ENCODE measurements at places on chromosomes 1 and 21. TPM values are rescaled to one million over a fixed set of nuclear protein-coding genes. Genes with fewer than 3 reads are reported as not detected.
A peak's percentile ranks its signal among the peaks of the same experiment; 100 is the strongest.

DNA sequence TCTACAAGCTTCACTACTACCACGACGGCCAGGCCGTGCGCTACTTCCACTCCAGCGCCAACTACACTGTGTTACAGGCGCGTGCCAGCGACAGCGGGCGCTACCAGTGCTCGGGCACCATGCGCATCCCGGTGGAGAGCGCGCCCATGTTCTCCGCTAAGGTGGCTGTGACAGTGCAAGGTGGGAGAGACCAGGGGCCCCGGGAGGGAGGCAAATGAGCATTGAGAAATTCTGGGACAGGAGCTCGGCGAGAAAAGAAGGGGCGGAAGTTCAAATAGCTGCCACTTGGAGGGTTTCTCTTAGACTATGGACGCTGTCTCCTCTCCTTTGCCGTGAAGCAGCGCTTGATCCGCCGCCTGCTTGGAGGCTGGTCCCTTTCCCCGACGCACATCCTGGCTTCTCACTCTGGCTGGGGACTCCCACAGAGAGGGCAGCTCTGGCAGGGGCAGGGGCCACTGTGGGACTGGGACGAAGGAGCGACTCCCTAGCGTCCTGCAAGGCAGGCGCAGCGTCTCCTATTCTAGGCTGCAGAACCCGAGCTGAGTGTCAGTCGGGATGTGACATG, 4.6 kb downstream of the FCRLB start:
- H3K4me1 ChIP-seq: peaks cover 58% of the 10 kb centered on the region
- H3K27ac ChIP-seq: peak overlapping the region; percentile 82
- DNase-seq: peak; percentile 40
- H3K4me3 ChIP-seq: peak overlapping the region; percentile 93
- peaks cover 27% of the 10 kb centered on the region for H3K27me3 ChIP-seq

DNA sequence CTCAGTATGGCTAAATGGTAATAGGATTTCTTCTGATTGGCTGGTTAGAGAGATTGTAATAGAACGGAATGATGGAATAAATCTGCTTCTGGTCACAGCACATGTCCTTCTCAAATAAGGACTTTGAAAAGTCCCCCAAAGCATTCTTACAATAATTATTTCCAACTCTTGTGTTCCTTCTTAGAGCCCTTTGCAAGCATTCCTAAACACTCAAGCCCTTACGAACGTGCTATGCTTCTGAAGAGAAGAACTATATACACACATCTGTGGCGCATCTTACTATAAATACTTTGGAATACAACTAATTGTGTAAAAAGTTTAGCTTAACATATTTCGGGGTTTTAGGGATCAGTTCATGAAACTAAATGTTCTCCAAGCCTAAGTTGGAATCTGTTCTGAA, 25.6 kb downstream of the CLIC4 start:
- H3K4me1 ChIP-seq: peaks cover 9% of the 10 kb centered on the region
- H3K4me3 ChIP-seq: no peak overlapping the region
- no peaks in the 10 kb centered on the region for H3K27me3 ChIP-seq
- no peaks in the 10 kb centered on the region for H3K36me3 ChIP-seq

GRCh38 chr1:160428655-160429054, 28.3 kb downstream of the VANGL2 start:
- H3K27ac ChIP-seq: peak overlapping the region; percentile 85
- peaks cover 57% of the 10 kb centered on the region for H3K4me1 ChIP-seq
- peak overlapping the region; percentile 22 for H3K4me3 ChIP-seq
- no peak for DNase-seq

- no peaks in the 10 kb centered on the region for H3K4me1 ChIP-seq
- peaks cover 11% of the 10 kb centered on the region for H3K27me3 ChIP-seq
- no peaks in the 10 kb centered on the region for H3K36me3 ChIP-seq
- H3K4me3 ChIP-seq: no peak overlapping the region
- no peak overlapping the region for H3K27ac ChIP-seq
Observed at GRCh38 chr21:26659182-26659581, 86.1 kb upstream of the CYYR1 start.

NBPF20 gene
- total RNA-seq: 0.76 TPM

GRCh38 chr1:151327903-151328674, 873 bp upstream of the PI4KB start:
- peak overlapping the region; percentile 89 for H3K4me3 ChIP-seq
- H3K27ac ChIP-seq: peak overlapping the region; percentile 98
- no peaks in the 10 kb centered on the region for H3K27me3 ChIP-seq
- H3K4me1 ChIP-seq: peaks cover 22% of the 10 kb centered on the region
- no peak for DNase-seq
- peaks cover 10% of the 10 kb centered on the region for H3K36me3 ChIP-seq

DNA sequence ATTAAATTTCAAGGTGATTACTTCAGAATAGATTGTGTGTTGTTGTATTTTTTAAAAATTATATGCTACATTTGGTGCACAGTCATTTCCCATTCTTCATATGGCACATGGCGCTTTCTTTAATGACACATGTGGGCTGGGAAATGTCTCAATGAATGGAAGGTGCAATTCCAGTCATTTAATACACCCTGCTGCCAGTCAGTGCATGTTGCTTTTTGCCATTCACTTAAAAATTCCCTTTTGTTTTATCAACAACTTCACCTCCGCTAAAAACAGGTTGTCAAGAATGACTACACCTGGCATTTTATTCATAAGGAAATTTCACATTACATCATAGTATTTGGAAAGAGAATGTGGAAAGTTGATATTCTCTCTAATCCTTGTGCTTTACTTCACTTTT, 716.4 kb upstream of the ADAMTS5 start:
- no peak for DNase-seq
- H3K27me3 ChIP-seq: no peaks in the 10 kb centered on the region
- no peaks in the 10 kb centered on the region for H3K36me3 ChIP-seq
- no peaks in the 10 kb centered on the region for H3K4me1 ChIP-seq
- H3K4me3 ChIP-seq: no peak overlapping the region
- H3K27ac ChIP-seq: no peak overlapping the region

DNA sequence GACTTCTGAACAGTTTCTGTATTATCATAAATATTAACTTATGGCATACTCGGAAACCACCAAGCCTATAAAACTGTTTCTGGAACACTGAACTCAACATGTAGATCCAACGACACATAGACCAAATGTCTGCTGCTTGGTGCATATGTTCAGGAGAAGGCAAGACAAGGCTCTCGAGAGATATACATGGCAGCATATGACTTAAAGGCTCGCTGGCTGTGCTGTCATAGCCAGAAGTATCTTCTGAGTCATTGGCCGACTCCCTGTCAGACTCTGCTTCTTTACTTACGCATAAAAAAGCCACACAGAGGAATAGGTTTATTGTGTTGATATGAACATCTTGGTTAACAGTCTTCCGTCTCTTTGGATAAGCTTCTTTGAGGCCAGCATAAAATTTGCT, 60.6 kb downstream of the LYST start:
- no peak for DNase-seq
- H3K27me3 ChIP-seq: no peaks in the 10 kb centered on the region
- peaks cover 1% of the 10 kb centered on the region for H3K4me1 ChIP-seq
- no peak overlapping the region for H3K27ac ChIP-seq
- H3K36me3 ChIP-seq: peaks cover 30% of the 10 kb centered on the region

GRCh38 chr21:31873275-31873695, 465 bp downstream of the HUNK start:
- H3K4me1 ChIP-seq: peaks cover 6% of the 10 kb centered on the region
- no peaks in the 10 kb centered on the region for H3K36me3 ChIP-seq
- no peak for DNase-seq
- peaks cover 56% of the 10 kb centered on the region for H3K27me3 ChIP-seq

DNA sequence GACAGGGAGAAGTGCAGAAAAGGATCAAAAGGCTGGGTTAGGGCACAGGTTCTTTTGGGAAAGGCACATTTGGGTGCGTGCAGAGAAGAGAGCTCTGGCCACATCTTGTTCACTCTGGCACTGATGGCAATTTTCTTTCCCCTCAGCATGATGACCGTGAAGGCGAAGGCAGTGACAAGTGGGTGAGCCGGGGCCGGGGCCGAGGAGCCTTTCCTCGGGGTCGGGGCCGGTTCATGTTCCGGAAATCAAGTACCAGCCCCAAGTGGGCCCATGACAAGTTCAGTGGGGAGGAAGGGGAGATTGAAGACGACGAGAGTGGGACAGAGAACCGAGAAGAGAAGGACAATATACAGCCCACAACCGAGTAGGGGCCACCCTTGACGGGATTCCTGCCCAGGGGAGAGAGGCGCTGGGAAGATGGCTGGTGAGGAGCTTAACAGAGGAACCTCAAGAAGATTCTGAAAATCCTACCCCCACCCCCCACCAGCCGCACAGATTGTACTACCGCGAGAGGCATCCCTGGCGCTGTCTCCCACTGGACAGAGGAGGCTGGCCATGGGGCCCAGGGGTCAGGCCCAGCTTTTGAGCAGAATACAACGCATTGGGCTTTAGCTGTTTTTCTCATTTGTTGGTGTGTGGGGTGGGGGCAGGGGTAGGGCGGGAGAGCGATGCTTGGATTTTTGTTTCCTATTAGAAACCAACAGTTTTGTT, 2.4 kb upstream of the SH3D21 start:
- peaks cover 51% of the 10 kb centered on the region for H3K36me3 ChIP-seq
- peaks cover 59% of the 10 kb centered on the region for H3K4me1 ChIP-seq
- H3K27ac ChIP-seq: peak overlapping the region; percentile 74
- no peak overlapping the region for H3K4me3 ChIP-seq
- H3K27me3 ChIP-seq: no peaks in the 10 kb centered on the region

DNA sequence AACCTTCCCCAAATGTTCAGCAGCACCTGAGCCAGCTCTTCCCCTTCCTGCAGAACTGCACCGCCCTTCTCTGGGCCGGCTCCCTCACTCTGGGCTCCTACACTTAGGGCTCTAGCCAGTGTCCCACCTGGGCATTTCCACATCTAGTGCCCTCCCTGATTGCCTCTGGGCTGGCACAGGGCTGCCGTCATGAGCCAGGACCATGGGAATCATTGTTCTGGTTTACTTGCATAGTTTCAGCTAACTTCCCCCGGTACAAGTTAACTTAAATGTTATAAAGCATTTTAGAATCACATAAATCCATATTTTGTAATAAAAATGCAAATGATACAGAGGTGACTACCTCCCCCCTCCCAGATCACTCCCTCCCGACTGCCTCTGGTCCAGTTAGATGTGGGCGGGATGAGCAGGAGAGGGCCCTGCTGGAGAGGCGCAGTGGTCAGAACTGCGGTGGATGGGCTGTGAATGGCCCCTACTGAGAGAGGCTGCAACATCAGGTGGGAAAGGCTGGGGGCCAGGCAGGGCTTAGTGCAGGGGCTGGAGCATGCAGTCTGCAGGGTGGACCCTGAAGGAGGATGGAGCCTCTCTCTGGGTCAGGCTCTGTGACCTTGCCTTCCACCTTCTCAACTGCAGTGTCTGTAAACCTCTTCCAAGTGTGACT, 371.4 kb upstream of the C1orf174 start:
- H3K4me3 ChIP-seq: no peak overlapping the region
- no peaks in the 10 kb centered on the region for H3K36me3 ChIP-seq
- H3K4me1 ChIP-seq: peaks cover 4% of the 10 kb centered on the region
- H3K27ac ChIP-seq: no peak overlapping the region

GON4L gene
- total RNA-seq: 39.3 TPM

- no peak for DNase-seq
- peak overlapping the region; percentile 42 for H3K4me3 ChIP-seq
- no peak overlapping the region for H3K27ac ChIP-seq
- peaks cover 3% of the 10 kb centered on the region for H3K4me1 ChIP-seq
- H3K36me3 ChIP-seq: no peaks in the 10 kb centered on the region
Observed at GRCh38 chr1:21814981-21815582, 3.0 kb downstream of the LDLRAD2 start.

GRCh38 chr1:225962440-225962975, 21.5 kb upstream of the LEFTY2 start:
- no peak overlapping the region for H3K27ac ChIP-seq
- no peak overlapping the region for H3K4me3 ChIP-seq
- H3K36me3 ChIP-seq: no peaks in the 10 kb centered on the region
- peaks cover 4% of the 10 kb centered on the region for H3K4me1 ChIP-seq

RPE65 gene
- total RNA-seq: not detected

DNA sequence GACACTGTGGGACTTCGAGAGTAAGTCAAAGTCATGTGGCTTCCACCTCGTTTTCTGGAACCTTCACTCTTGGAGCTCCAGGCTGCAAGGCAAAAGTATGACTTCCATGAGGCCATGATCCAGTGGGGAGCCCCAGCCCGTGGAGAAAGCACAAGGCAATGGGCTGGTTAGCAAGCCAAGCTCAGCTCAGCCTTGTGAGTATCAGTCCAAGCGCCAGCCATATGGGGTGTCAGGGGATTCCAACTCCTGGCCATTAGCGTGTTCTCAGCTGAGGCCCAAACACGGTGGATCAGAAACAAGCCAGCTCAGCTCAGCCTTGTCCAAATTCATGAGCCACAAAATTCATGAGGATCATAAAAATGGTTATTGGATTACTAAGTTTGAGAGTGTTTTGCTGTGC, 261.0 kb downstream of the RHOU start:
- H3K27ac ChIP-seq: no peak overlapping the region
- DNase-seq: no peak
- H3K36me3 ChIP-seq: no peaks in the 10 kb centered on the region
- no peak overlapping the region for H3K4me3 ChIP-seq
- H3K4me1 ChIP-seq: no peaks in the 10 kb centered on the region

DNA sequence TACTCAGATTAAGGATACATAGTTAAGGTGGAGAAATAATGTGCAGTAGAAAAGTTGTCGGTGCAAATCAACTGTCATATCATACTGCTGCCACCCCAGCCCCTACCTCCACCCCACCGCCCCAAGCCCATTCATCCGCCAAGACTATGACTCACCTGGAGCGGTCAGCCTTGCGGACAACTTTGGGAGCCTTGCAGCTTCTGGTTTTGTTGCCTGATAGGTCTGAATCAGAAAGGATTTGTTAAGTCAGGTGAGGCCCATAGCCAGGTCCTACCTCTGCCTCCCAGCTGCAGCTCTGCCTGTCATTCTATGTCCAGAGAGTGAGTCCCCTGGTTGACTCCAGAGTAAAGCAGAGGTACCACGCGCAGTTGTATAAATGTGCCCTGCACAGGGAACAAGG, 12.6 kb downstream of the C1orf162 start:
- no peak for DNase-seq
- H3K4me1 ChIP-seq: no peaks in the 10 kb centered on the region
- H3K27me3 ChIP-seq: no peaks in the 10 kb centered on the region
- H3K4me3 ChIP-seq: no peak overlapping the region

SLC6A9 gene
- 14.8 TPM for total RNA-seq

- no peak overlapping the region for H3K27ac ChIP-seq
- no peaks in the 10 kb centered on the region for H3K4me1 ChIP-seq
- H3K36me3 ChIP-seq: no peaks in the 10 kb centered on the region
- peaks cover 4% of the 10 kb centered on the region for H3K27me3 ChIP-seq
Observed at GRCh38 chr1:214010197-214010573, 22.4 kb downstream of the PROX1 start.

- H3K36me3 ChIP-seq: no peaks in the 10 kb centered on the region
- H3K27me3 ChIP-seq: no peaks in the 10 kb centered on the region
- DNase-seq: peak; percentile 28
- H3K4me3 ChIP-seq: no peak overlapping the region
Observed at GRCh38 chr1:93814059-93814794, 64.8 kb downstream of the DNTTIP2 start.

GRCh38 chr1:31798086-31798432, 17.8 kb downstream of the SPOCD1 start:
- no peak overlapping the region for H3K27ac ChIP-seq
- H3K36me3 ChIP-seq: no peaks in the 10 kb centered on the region
- H3K27me3 ChIP-seq: peaks cover 2% of the 10 kb centered on the region
- no peaks in the 10 kb centered on the region for H3K4me1 ChIP-seq
